ENCODE measurements at places on chromosomes 13 and 19.

- DNase-seq: no peak
Measured at GRCh38 chr13:68063181-68063580, 833.0 kb upstream of the PCDH9 start.

DNA sequence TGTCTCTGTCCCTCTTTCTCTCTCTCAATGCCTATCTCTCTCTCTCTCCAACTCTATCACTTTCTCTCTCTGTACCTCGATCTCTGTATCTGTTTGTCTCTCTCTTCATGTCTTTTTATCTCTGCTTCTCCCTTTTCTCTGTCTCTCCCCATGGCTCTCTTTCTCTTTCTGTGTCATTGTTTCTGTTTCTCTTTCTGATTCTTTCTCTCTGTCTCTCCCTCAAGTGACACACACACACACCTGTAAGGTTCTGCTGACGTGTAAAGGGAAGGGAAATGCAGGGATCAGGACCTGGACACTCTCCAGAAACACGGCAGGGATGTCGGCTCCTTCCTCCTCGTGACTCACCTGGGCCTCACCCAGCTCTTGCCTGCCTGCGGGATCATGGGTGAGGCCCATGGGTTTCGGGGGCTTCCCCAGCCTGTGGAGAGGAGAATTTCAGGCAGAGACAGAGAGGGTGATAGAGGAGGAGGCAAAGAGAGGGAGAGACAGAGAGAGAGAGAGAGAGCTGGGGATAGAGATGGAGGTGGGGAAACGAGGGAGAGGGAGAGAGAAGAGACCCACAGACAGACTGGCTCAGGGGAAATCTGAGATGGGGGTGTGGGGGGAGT lies 5.4 kb upstream of the PLAUR start:
- no peak for DNase-seq

GRCh38 chr13:29918845-29919244 lies 68.4 kb upstream of the UBL3 start:
- DNase-seq: no peak

- DNase-seq: no peak
Measured at GRCh38 chr13:33242984-33243617, 42.5 kb downstream of the STARD13 start.

DNA sequence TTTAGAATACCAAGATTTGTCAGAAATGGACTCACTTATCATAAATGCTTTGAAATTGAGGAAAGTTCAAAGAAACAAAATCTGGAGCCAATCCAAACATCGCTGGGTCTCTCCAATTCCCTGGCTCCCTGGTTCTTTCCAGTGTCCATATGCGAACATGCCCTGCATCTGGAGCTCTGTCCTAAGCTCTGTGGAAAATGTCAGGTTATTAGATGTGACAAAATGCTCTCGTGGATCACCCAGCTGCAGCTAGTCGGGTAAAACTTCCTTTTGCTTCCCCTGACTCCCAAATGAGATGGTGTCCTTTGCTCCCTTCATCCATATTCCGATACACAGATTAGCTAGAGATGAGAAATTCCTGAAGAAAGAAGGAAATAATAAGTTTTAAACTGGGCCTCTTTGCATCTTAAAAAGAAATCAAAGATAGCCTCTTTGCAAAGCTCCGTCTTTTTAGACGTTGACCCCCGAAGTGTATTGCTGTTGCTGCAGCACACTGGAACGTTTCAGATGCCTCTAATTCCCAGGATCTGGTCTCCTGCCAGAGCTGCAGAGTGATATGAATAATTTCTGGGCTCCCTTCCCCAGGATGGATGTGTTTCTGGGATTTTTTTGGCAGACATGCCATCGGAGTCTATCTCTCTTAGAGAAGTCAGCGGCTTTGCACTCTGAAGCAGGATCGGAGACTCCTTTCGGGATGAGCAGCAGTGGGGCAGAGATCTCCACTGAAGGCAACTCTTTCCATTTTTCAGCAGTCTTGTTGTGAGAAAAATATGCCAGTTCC lies 102.9 kb downstream of the TEX26 start:
- DNase-seq: no peak

DNA sequence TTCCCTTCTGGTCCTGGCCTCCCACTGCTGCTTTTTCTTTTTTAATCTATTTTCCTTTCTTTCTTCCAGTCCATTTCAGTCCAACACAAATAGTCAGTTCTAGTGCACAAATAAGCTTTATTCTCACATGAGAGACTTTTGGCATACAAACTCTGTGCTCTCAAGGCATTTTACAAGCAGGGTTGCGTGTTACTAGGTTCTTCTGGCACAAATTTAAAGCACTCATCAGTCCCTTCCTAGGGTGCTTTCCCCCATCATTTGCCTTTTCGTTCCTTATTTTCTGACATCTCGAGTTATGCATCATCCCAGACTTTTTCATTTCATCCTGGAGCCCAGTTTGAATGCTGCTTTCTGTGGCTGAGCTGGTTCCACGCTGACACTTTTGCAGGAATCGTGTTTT lies 29.8 kb upstream of the IL17D start:
- DNase-seq: no peak

- no peak for DNase-seq
Measured at GRCh38 chr19:52724701-52725514, 9.9 kb downstream of the ZNF611 start.

DNA sequence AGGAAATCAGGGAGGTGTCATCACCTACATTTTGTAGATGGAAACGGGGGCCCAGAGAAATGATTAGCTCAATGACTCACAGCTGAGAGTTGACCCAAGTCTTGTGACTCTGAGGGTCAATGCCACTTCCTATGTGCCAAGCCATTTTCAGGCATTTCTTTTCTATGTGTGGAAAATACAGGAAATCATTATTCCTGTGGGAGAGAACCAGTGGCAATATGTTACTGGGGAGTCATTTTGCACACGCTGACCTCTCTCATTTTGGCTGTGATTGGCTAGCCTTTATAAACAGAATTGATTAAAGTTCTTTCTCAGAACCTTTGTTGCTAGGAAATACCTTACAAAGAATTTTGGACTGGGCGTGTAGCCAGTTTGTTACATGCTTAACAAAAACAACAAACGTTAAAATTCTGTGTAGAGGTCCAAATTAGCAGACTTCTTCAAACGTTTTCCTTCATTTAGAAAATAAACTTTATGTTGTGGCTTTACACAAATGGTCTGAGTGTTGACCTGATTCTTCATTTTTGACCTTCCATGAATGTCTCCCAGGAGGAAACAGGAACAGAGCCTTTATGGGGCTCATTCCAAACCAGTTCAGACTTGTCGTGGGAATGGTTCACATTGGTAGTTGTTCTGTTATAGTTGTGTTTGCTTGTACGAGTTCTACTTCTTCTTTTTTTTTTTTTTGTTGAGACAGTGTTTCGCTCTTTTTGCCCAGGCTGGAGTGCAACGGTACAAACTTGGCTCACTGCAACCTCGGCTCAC lies 11.4 kb downstream of the PCCA start:
- DNase-seq: no peak

GRCh38 chr13:109331898-109332297 lies 454.5 kb downstream of the IRS2 start:
- no peak for DNase-seq

DNA sequence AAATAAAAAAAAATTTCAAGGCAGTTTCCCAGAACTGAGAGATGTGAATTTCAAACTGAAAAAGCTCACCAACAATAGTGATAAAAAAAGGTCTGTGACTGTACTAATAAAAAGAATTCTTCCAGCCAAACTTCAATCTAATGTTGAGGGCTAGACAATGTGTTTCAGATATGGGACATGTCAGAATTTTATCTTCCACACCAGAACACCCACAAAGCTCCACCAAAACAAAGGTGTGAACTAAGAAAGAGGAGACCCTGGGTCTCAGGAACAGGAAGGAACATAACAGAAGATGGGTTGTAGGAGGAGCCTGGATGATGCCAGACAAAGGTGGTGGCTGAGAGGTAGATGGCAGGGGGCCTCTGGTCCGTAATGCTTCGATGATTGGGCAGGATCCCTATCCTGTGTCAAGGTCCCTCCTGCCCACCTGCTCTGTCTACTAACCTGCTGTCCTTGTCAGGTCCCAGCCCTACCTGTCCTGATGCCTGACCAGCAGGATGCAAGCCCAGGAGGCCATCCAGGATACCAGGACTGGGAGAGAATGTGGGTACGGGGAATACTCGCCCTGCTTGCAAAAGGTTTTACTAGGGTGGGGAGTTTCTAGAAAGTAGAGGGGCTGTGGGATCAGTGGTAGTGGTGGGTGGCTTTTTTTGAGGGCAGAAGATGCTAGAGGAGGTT lies 4.5 kb downstream of the MZF1 start:
- DNase-seq: no peak

DNA sequence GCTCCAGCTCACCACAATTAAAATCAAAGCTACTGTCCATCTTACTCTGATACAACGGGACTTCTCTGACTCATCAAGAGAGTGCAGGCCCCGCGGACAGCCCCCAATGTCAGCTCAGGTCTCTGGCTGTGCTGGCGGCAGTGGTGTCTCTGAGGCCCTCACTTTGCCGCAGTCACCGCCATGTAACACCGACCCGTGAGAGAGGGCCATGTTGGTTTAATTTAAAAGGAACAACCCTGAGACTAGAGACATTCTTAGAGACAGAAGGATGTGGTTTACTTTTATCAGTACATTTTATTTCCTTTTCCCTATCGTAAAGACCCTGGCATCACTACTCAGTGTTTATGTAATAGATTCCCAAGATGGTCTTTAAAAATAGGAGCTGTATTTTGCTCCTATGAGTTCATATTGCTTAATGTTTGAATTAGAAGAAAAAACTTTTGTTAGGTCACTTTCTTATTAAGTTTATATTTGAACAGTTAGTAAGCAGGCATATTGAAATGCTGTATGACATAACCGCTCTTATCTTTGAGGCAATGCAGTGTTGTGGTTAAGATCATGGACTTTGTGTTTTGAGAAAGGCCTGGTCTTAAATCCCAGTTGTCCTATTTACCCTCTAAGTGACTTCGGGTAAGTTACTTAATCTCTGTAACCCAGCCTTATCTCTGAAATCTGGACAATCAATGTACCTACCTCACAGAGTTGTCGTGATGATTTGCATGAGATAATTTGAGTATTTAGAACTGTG lies 23.4 kb downstream of the DGKH start:
- peak; percentile 95 for DNase-seq

- no peak for DNase-seq
Measured at GRCh38 chr13:93865235-93865634, 614.2 kb downstream of the DCT start.

- no peak for DNase-seq
Measured at GRCh38 chr13:113585896-113586295, 1.3 kb downstream of the TFDP1 start.

DNA sequence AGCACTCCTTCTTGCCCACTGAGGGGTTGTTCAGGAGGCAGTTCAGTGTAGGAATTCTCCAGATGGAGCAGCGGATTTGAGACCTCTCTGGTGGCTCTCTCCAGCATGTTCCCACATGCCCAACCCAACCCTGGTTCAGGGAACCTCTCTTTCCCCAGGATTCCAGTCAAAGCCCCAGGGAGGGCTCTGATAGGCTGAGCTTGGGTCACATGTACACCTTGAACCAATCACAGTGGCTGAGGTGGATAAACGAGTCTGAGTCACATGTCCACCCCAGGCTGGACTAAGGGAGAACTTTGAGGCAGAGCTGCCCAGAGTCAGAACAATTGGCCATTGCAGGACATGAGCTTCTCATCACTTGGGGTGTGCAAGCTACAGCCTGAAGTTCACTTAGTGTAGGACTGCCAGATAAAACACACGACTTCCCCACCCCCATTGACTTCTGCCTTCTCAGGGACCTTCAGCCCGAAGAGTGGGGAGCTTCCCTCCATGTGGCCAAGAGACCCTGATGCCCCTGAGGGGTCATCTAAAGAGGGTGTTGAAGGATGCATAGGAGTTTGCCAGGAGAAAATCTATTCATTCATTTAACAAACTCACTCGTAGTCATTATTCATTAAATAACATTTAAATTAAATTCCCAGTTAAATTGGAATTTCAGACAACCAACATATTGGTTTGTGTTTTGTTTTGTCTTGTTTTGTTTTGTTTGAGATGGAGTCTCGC lies 4.0 kb upstream of the MAST3 start:
- DNase-seq: no peak

DNA sequence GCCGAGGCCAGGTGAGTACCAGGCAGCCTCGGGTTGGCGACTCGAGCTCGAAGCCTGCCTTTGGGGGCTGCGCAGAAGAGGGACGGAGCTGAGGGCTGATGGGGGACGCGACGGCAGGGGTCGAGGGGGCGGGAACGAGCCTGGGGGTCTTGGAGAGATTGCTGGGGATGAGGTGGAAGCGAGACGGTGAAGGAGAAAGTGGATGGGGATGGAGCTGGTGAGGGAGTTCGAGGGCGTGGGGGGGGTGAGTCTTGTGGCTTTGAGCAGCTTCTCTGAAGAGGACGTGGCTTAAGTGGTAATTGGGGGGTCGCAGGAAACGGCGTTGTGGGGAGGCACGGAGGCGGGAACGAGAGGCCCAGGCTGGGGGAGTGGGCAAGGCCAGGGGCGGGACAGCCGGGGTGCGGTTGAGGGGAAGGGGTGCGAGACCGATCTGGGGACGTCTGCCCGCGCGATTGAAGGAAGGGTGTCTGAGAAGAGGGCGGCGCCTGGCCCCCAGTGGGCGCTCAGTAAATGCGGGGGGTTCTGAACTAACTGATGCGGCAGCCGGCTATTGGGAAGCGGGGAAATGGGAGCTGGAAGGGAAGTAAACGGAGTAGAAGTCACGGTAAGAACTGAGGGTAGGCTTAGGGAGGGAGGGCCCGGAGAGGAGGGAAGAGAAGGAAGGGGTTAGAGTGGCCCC lies 426 bp downstream of the MYO9B start:
- DNase-seq: peak; percentile 13

Data from GF-D8 (cell line).